Trophoblast cell (in vitro differentiated cells and primary cell): ENCODE measurements at places on chromosomes 16 and 17.

DNA sequence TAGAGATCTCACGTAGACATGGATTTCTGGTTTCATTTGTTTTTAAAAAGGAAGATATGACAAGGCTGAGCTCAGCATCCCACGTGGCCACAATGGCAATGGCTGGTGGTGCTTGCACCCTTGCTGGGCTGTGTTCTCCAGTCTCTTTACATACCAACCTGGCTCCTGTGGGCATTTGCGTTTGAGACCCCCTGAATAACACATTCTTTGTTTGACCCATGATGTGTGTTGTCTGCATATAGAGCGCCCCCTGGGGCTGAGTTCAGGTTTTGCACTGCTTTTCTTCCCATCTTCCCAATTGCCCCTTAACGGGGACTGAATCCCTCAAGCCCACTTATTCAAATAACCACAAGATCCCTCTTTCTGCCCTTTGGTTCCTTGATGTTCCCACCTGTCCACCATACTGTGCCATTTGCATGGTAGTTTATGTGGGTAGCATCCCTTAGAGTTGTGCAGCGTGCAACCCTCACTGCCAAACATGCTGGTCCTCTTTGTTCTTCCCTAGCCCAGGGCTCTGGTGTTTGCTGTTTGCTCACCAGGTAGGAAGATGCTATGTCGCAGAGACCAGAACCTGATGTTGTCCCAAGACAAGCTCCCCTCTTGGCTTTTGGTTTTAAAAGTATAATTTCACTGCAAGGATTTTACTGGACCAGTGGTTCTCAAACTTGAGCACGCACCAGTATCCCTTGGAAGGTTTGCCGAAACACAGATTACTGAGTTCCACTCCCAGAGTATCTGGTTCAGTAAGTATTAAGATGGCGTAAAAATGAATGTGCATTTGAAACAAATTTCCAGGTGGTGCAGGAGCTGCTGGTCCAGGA, 38.5 kb upstream of the NKD1 start:
- H3K27ac ChIP-seq, result no peak overlapping the region
- no peak for DNase-seq
- H3K4me1 ChIP-seq, result peaks cover 3% of the 10 kb centered on the region
- H3K36me3 ChIP-seq, result no peaks in the 10 kb centered on the region

DNA sequence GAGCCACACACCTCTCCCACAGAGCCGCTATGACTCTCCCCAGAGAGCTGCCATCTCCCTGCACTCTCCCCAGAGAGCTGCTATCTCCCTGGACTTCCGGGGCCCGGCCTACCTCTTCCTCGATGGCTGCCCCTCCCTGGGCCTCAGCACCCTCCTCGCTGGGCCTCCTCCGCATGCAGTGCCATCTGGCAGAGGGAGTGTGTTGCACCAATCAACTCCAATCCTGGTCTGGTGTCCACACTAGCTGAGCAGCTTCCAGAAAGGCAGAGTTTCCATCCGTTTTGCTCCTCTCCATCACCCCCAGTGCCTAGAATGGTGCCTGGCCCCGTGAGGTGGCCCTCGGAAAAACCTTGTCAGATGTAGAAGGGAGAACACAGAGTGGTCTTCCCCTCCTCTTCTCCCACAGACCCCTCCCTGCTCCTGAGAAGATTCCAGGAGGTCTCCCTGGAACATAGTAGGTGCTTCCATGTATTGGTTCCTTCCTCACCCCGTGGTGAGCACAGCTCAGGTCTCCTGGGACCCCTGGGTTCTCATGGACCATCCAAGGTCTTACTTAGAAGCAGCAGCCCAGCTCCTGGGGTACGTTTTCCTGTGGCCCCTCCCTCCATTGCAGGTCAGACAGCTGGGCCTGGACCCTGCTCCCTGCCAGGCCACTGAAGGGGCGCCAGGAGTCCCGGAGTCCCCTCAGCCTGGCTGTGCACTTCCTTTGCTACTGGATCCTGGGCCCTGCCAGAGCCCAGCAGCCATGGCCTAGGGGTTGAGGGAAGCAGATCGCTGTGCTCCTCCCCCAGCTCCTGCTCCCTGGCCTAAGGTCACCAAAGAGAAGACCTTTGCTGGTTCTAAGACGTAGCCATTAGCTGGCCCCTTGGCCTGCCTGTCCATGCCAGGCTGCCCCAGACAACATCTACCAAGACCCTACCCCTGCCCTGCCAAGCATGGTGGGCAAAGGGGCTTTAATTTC, 233.8 kb upstream of the GSE1 start:
- no peak for DNase-seq
- H3K4me1 ChIP-seq, result peaks cover 35% of the 10 kb centered on the region
- H3K4me3 ChIP-seq, result no peak overlapping the region

GRCh38 chr16:68643847-68644246, 1.3 kb upstream of the CDH3 start:
- H3K27ac ChIP-seq, result no peak overlapping the region
- no peak for DNase-seq
- H3K36me3 ChIP-seq, result no peaks in the 10 kb centered on the region
- H3K4me3 ChIP-seq, result no peak overlapping the region

DNA sequence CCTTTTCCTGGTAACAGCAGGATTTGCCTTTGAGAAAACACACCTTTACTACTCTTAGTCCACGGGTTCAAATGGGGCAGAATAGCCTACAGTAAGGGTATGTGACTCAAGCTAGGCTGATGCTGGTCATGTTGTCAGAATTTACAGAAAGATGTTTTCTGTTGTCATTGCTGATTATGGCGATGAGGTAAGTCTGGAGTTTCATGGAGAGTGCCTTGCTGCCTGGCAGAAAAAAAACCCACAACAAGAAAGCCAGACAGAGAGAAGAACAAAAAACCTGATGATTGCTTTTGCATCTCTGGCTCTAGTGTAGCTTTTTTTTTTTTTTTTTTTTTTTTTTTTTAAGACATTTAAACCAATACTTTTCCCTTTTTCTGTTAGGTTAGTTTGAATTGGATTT, 47.9 kb downstream of the SLC6A4 start:
- H3K27me3 ChIP-seq, result no peaks in the 10 kb centered on the region
- peaks cover 14% of the 10 kb centered on the region for H3K36me3 ChIP-seq
- no peak overlapping the region for H3K27ac ChIP-seq
- peak; percentile 95 for DNase-seq
- H3K4me1 ChIP-seq, result no peaks in the 10 kb centered on the region
- H3K4me3 ChIP-seq, result no peak overlapping the region

GRCh38 chr16:86519649-86520316, 9.5 kb downstream of the FOXF1 start:
- H3K36me3 ChIP-seq, result no peaks in the 10 kb centered on the region
- peaks cover 25% of the 10 kb centered on the region for H3K27me3 ChIP-seq
- peaks cover 5% of the 10 kb centered on the region for H3K4me1 ChIP-seq
- DNase-seq, result peak; percentile 72

DNA sequence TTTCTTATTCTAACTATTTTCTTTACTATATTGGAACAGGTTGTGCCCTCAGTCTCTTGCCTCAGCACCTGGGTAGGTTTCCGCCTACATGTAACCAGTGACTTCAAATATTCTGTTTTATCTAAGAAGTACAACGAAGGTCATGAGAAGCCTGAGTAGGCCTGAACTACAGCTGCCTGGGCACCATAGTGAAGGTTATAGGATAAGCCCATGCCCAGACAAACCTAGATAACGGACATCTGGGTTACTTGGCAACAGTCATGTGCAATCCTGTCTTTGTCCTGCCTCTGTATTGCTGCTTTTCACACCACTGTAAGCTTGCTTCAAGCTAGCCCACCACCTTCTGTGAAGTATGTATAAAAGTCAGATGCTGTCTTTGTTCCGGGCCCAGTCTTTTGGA, 25.4 kb upstream of the ARL4D start:
- H3K4me3 ChIP-seq, result no peak overlapping the region
- no peaks in the 10 kb centered on the region for H3K27me3 ChIP-seq
- peaks cover 9% of the 10 kb centered on the region for H3K4me1 ChIP-seq

GRCh38 chr16:24976061-24976779, 38.9 kb downstream of the ARHGAP17 start:
- peaks cover 27% of the 10 kb centered on the region for H3K36me3 ChIP-seq
- no peak overlapping the region for H3K27ac ChIP-seq
- peaks cover 16% of the 10 kb centered on the region for H3K4me1 ChIP-seq
- no peaks in the 10 kb centered on the region for H3K27me3 ChIP-seq
- no peak overlapping the region for H3K4me3 ChIP-seq

- H3K27ac ChIP-seq, result no peak overlapping the region
- peaks cover 2% of the 10 kb centered on the region for H3K4me1 ChIP-seq
- no peaks in the 10 kb centered on the region for H3K27me3 ChIP-seq
- H3K4me3 ChIP-seq, result no peak overlapping the region
Observed at GRCh38 chr17:82134101-82134500, 36.1 kb upstream of the FASN start.

GRCh38 chr16:69201787-69202186, 14.8 kb downstream of the SNTB2 start:
- H3K27me3 ChIP-seq, result no peaks in the 10 kb centered on the region
- H3K36me3 ChIP-seq, result no peaks in the 10 kb centered on the region
- H3K4me3 ChIP-seq, result no peak overlapping the region
- no peaks in the 10 kb centered on the region for H3K4me1 ChIP-seq
- DNase-seq, result peak; percentile 17

GRCh38 chr17:57228911-57229310, 27.4 kb upstream of the MSI2 start:
- no peak overlapping the region for H3K27ac ChIP-seq
- no peak overlapping the region for H3K4me3 ChIP-seq
- DNase-seq, result no peak
- H3K36me3 ChIP-seq, result no peaks in the 10 kb centered on the region
- H3K4me1 ChIP-seq, result no peaks in the 10 kb centered on the region

DNA sequence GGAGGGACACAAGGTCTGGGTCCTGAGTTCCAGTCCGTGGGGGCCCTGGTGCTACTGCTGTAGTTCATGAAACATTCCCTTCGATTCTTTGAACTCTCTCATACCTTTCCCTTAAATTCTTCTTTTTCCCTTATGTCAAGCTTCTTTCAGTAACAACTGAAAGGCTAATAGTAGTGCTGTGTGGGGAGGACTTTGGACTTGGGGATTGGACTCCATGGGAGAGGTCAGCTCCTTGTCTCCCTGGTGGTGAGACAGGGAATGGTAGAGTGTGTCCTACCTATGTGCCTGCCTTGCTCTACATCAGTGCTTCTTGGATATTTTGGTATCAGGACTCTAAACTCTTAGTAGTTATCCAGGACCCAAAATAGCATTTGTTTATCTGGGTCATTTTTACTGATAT, 628.1 kb downstream of the WWOX start:
- H3K4me1 ChIP-seq, result no peaks in the 10 kb centered on the region
- H3K27ac ChIP-seq, result no peak overlapping the region
- H3K36me3 ChIP-seq, result no peaks in the 10 kb centered on the region
- H3K4me3 ChIP-seq, result no peak overlapping the region

DNA sequence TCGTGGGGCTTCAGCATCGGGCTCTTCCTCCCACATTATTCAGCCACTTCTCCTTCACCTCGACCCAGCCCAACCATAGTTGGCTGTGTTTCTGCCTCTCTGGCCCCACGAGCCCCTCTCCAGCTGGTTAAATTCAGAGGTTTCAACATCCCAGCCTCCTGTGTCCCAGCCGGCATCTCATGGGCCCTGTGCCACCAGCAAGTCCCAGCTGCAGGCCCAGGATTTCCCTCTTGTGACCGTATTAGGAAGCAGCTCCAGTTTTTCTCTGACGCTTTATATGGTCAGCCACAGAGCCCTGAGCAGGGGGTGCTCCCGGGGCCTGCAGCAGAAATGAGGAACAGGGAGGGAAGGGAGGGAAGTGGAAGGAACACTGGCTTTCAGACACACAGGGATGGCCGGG, 27.4 kb downstream of the MYH11 start:
- H3K4me3 ChIP-seq, result no peak overlapping the region
- no peak overlapping the region for H3K27ac ChIP-seq
- peak; percentile 4 for DNase-seq
- no peaks in the 10 kb centered on the region for H3K36me3 ChIP-seq

DNA sequence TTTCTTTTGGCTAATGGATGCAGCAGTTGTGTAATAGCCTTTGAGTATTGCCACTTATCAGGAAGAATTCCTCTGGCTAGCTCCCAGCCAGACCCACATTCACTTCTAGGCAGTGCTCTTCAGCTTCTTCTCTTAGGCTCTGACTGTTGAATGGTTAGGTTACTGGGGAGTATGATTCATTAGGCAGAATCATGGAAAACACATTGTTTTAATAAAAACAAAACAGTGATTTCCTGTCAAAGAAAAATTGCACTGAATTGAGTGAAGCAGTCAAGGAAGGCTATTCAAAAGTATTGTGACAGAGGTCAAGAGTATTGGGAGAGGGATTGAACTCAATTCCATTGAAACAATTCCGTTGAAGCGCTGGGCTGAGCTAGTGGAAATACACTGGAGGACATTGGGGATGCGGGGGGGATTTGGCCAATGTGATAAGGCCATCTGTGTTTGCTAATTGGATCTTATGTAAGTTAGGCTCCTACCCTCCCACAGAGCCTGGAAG, 68.0 kb downstream of the CNTNAP4 start:
- no peak overlapping the region for H3K4me3 ChIP-seq
- H3K27ac ChIP-seq, result no peak overlapping the region
- DNase-seq, result peak; percentile 5
- no peaks in the 10 kb centered on the region for H3K27me3 ChIP-seq

- H3K36me3 ChIP-seq, result peaks cover 12% of the 10 kb centered on the region
- peaks cover 8% of the 10 kb centered on the region for H3K4me1 ChIP-seq
- H3K27ac ChIP-seq, result no peak overlapping the region
- no peak for DNase-seq
- no peaks in the 10 kb centered on the region for H3K27me3 ChIP-seq
Observed at GRCh38 chr16:21634216-21634615, 18.2 kb downstream of the IGSF6 start.

- H3K27ac ChIP-seq, result no peak overlapping the region
- peaks cover 85% of the 10 kb centered on the region for H3K36me3 ChIP-seq
- H3K27me3 ChIP-seq, result no peaks in the 10 kb centered on the region
- no peak overlapping the region for H3K4me3 ChIP-seq
- no peak for DNase-seq
- H3K4me1 ChIP-seq, result peaks cover 3% of the 10 kb centered on the region
Observed at GRCh38 chr16:84848986-84849634, 29.3 kb downstream of the CRISPLD2 start.

DNA sequence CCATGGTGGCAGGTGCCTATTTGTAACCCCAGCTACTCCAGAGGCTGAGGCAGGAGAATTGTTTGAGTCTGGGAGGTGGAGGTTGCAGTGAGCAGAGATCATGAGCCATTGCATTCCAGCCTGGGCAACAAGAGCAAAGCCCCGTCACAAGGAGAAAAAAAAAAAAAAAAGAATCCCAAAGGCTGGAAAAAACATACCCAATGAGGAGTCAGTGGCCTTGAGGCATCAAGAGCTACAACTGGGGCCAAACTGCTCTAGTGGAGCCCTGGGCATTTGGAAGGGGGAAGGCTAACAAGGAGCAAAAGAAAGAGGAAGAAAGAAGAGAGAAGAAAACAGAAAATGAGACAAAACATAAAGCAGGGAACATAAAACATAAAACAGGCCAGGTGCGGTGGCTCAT, 6.9 kb downstream of the CHST6 start:
- H3K27me3 ChIP-seq, result no peaks in the 10 kb centered on the region
- no peaks in the 10 kb centered on the region for H3K4me1 ChIP-seq
- H3K4me3 ChIP-seq, result no peak overlapping the region
- DNase-seq, result no peak
- H3K36me3 ChIP-seq, result no peaks in the 10 kb centered on the region
